ENCODE measurements at places on chromosomes 6 and 20. TPM values are rescaled to one million over a fixed set of nuclear protein-coding genes. Genes with fewer than 3 reads are reported as not detected.

DNA sequence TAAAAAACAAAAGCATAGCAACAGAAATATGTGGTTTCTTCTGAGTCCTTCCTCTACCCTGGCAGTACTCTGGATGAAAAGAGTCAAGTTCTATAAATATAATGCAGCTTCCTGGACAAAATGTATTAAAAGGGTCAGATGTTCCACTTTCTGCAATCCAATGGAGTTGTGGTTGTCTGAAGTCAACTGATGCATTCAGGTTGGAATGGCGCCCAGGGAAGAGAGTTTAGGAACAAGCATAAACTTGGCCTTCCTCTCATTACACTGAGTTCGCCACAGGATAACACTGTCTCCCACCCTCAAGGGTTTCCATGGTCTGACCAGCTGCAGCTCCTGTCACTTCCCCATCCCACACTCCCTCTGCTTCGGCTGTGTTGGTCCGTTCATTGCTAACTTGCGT is 66.4 kb downstream of the PLEKHG1 start:
- DNase-seq, result no peak

DNA sequence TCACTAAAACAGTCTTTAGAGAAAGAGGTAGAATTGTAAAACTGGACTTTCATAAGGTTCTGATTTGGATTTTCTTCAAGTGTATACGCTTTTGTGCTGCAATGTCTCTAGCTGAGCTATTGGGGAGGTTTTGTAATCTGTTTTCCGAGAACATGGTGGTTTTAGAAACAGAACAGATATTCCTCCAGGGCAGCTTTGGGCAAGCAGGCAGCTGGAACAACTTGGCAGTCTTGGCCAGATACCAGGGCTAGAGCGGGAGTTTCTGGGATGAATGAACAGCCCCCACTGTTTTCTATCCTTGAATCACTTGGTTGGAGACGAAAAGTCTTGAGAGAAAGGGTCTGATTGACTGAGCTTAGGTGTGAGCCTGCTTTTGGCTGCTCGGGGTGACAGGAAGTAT is 17.1 kb upstream of the ARMC2 start:
- DNase-seq, result no peak

DNA sequence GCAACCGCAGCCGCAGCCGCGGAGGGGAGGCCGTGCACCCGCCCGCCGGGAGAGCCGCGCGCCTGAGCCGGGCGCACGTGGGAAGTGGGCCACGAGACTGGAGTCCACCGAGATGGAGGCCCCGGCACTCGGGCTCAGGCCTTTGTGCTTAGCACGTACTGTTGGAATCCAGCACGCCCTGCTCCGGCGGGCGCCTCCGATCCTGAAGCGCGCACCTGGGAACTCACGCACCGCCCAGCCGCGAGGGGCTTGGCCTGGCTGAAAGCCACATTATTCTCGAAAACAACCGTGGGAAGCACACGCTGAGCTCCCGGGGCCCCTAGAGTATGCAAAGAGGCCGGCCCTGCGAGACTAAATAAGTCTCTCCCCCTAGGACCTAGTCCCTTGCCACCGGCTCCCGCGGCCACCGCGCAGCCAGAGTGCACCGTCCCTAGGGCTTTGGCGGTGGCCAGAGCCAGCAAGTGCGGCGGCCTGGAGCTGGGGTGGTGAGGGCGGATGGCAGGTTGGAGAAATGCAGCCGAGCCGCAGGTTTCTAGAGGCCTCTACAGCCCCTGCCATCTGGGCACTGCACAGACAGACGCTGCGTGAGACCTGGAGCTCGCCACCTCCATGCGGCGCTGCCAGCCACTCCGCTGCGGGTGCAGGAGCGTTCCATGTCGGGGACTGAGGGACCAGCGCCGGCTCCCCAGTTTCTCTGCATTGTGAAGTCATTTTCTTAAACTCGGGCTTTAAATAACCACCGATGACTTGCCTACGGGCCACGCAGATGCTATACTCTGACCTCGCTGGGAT is 42.0 kb upstream of the LY86 start:
- DNase-seq, result no peak

DNA sequence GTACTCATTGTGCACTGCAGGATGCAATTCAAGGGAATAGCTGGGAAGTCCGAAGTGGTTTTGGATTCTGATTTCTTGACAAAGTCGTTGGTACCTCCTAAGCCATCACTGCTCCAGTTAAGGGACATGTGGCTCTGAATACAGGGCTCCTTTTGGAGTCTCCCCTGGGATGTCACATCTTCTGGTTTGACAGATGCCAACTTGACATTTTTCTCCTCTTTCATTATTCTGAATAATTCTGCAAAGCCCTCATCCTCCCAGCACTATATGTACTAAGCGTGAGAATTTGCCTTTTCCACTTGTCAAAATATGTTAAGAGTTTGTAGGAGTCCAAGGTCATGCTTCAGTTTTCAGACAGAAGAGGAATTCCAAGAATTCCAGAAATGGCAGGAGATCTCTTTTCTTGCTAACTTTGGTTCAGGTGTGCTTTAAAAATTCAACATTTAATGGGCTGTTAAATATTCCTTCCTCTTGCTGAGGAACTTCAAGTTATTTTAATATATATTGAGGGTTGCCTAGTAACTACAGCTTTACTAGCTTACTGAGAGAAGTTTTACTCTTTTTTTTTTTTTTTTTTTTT is 38.7 kb downstream of the DOK5 start:
- DNase-seq, result no peak

DNA sequence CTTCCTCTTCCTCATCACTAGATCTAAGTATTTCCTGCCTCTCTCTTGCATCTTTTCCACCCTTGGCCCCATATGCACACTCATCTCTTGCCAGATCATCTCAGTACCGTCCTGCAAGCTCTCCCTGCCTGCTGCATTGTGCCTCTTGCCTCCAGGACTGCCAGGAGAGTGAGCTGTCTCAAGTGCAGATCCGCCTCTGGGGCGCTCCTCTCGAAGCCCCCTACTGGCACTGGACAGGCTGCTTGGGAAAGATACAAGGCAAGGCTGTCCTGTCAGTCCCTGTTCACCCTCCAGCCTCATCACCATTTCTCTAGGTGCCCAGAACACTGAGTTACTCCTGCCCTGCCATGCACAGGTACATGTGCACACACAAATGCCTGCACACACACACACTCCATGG is 10.2 kb downstream of the SYNDIG1 start:
- peak; percentile 68 for DNase-seq

Gene NKAIN4
- total RNA-seq, result 2.2 TPM

Gene POU5F1
- total RNA-seq, result not detected

All from chondrocyte (in vitro differentiated cells).